ENCODE measurements at places on chromosomes 7 and 10. TPM values are rescaled to one million over a fixed set of nuclear protein-coding genes. Genes with fewer than 3 reads are reported as not detected.

DNA sequence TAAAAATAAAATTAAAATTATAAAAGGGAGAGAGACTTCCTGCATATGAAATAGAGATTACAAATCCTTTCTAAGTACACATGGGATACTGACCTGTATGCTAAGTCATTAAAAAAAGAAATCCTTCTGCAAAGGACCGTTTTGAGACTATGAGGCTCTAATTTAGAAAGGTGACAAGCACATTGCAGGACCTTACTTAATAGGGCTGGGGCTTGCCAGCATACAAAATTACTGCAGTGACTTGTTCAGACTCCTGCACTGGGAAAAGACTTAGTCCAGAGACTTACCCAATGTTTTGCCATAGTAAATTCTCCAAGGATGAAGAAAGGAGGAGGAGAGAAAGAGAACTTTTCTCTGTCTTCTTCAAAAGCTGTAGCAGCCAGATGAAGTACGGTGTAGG is 193.6 kb downstream of the KCNMA1 start:
- ATAC-seq, result no peak

DNA sequence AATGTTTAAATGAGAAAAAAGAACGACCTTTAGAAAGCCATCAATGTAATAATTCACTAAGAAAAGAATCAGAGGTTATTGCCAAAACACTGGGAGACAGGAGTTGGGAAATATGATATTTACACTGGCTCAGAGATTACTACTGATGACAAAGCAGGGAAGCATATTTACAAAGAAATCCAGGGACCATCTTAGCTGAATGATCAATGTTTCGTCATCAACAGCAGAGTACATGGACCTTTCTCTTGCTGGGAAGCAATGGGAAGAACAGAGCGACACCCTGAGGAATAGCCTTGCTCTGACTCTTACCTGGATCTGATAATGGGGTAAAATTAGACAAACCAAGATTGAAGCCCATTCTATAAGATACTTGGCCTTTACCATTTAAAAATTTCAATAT is 1293.5 kb downstream of the XPNPEP1 start:
- ATAC-seq, result no peak

GRCh38 chr7:23372611-23373010 is 73.5 kb downstream of the MALSU1 start:
- ATAC-seq, result no peak

DNA sequence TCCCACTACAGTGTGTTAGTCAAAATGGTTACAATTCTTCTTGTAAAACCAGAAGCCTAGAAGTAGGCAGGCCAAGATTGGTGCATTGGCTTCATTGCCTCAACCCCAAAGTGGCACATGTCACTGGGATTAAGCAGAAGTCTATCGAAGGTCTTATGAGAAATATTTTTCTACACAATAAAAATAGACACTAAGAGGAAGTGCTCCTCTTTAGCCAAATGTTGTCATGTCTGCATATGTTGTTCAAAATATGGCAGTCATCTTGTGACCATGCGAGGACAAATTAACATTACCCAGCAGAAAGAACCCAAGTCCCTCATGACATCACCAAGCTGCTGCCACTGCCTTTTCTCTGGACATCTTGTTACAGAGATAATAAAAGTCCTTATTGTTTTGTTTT is 6.3 kb upstream of the NSMCE4A start:
- no peak for ATAC-seq

- ATAC-seq, result no peak
Observed at GRCh38 chr10:79488870-79489269, 23.5 kb upstream of the EIF5AL1 start.

- no peak for ATAC-seq
Observed at GRCh38 chr7:22860784-22861482, 38.3 kb upstream of the TOMM7 start.

PAPOLB gene
- total RNA-seq, result 0.13 TPM

UPK3B gene
- total RNA-seq, result not detected
